NCI-H1092 treated with DMSO at 0.1 percent for 48 hours (cell line): ENCODE measurements at places on chromosomes 2 and 18.

DNA sequence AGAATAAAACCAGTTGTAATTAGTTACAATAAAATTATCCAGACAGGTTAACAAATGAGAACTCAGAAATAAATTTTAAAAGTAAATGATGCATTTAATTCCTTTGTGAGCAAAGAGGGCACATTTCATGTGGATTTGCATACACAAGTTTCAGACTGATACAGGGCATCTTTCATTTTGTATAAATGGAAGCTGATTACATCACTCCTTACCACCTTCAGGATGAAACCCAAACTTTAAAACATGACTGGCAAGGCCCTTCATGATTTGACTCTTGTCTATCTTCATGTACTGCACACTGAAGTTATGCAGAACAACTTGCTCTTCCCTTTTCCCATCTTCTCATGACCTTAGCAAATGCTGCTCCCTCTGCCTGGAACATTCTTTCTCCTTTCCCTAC, 26.9 kb downstream of the EFEMP1 start:
- DNase-seq, result no peak

DNA sequence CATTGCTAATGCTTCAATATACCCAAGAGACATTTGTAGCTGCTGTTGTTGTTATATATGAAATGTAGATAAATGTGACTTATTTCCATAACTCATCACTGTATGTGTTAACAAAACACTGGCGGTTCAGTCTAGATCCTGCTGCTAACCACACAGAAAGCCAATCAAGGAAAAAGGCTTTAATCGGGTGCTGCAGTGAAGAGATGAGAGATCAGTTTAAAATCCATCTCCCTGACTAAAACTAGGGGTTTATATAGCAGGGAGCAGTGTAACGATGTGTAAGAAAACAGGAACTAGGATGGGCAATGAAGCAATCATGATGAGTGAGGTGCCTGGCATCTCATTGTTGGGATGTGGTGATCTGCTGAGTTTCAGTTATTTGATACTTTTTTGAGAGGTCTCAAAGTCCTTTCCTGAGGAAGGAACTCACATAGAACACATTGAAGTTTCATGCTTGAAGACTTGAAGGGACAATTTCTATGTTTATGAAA, 677.7 kb upstream of the CDH7 start:
- DNase-seq, result no peak

DNA sequence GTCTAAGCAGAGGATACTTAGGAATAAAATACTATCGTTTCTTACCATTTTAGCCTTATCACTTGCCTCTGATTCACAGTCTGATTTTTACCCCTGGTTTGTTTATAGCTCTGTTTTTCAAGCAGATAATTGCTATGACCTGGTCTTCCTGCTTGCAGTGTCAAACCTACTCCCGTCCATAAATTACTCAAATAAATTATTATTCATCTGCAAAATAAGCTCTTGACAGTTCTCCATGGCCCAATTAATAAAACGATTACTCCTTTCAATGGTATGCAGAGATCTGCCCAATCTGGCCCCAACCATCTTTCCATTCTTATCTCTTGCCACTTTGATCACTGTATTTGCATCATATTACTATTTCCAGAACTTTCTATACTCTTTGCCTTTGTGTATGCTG, 354.0 kb downstream of the CCDC85A start:
- no peak for DNase-seq

GRCh38 chr2:178152033-178152432, 39.8 kb downstream of the RBM45 start:
- DNase-seq, result peak; percentile 11

DNA sequence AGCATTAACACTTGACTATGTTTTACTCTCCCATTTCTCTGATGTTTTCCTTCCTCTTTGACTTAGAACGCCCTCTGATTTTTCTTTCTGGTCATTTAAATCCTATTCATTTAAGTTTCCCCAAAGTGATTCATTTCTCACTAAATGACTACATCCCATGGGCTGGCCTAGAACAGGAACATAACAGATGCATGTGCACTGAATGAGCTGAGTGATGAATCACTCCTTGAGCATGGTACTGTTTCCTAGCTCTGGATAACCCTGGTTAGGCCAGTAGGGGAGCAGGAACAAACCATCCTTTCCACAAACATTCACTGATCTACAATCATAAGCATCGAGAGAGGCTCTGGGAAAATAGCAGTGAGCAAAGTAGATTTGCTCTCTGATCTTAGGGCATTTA, 221.9 kb upstream of the SETBP1 start:
- no peak for DNase-seq

GRCh38 chr2:142041996-142042395, 88.8 kb downstream of the LRP1B start:
- DNase-seq, result no peak

- peak; percentile 32 for DNase-seq
Observed at GRCh38 chr2:176188774-176189680, 559 bp downstream of the HOXD1 start.

DNA sequence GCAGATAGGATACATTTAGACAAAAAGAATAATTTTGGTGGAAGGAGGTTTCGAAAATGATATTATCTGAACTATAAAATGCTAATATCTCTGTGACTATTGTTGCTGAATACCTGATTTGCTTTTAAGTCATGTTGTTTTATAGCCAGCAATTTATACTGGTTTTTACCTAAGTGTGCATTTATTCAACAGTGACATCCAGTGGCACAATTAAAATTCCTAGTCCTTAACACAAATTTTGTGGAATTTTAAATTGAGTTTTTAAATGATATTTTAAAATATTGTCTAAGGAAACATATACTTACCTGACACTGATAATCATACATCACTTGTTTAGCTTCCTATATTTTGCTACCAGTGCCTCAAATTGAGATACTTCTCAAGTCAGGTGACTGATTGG, 144.8 kb downstream of the ARHGAP28 start:
- no peak for DNase-seq
